CD8-positive, alpha-beta T cell (primary cell): ENCODE measurements at places on chromosomes 3 and 15.
A peak's percentile ranks its signal among the peaks of the same experiment; 100 is the strongest.

- no peak for DNase-seq
Measured at GRCh38 chr3:112569265-112569664, 7.4 kb downstream of the SLC35A5 start.

DNA sequence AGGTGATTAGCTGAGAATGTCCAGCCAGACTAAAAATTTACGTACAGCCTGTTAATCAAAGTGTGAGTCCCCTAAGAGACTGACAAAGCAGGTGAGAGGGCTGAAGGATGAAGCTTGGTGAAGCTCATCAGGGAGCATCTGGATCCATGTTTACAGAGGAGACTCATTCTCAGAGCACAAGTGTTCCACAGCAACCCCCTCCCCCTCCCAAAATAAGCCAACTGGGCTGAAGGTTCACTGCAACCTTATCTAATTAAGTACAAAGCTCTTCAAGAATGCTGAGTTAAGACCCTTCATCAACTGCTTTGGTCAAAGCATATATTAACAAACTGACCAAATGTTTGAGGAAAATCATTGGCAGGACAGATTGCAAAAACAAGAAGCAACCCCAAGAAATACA lies 262.6 kb upstream of the ZNF385D start:
- no peak for DNase-seq

- no peak for DNase-seq
Measured at GRCh38 chr3:162704238-162704637, 1207.6 kb downstream of the OTOL1 start.

GRCh38 chr3:55556619-55557537 lies 69.8 kb upstream of the WNT5A start:
- DNase-seq, result no peak

DNA sequence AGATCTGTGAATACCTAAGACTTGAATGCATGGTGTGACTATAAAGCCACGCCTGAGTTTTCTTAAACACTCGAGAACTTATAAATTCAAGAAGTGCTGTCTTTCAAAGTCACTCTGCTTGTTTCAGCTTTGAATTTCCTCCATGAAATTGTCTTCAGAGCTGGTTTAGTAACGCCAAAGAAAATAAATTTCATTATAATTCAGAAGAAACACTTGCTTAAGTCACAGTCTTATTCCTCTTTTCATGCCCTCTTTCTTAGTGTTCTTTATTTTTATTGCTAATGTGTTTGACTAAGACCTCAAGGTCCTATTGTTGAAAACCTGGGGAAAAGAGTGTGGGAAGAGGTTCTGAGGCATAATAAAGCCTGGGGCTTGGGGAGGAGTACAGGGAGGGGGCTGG lies 3.3 kb upstream of the RCN2 start:
- DNase-seq, result no peak

- DNase-seq, result no peak
Measured at GRCh38 chr3:48467110-48467454, 20.5 kb downstream of the ATRIP start.

DNA sequence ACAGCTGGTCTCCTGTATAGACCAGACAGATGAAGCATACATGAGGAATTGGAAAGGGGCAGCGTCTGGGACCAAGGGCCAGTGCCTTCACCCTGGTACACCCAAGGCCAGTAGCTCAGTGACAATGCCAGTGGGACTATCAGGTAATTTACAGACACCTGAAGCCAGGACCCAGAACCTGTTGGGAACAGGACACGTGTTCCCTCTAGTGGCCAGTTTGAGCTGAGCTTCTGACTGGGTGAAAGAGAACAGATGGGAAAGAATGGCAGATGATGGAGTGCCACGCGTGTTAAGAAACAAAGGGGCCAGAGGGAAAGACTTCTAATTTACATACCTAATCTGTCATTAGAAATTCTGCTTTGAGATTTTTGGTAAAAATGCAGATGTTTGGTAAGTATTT lies 5.1 kb upstream of the SLC25A38 start:
- DNase-seq, result peak; percentile 45

DNA sequence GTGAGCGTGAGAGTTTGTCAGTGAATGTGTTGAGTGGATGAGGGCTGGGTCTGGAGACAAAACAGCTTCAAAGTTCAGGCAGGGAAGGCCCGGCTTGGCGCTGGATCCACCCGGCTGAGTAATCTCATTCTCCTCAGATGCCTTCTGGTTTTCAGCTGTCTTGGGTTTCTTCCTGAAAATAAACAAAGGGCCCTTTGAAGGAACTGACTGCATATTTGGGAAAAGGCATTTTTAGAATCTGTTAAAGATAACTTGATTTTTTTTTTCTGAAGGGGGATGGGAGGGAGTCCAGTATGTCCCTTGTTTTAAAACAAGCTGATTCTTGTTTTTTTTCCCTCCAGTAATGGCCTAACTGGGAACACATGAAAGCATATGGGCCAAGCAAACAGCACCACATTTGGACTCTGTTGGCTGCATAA lies 86.4 kb downstream of the TIGIT start:
- no peak for DNase-seq
